ENCODE measurements at places on chromosomes 3 and 15.
A peak's percentile ranks its signal among the peaks of the same experiment; 100 is the strongest.

DNA sequence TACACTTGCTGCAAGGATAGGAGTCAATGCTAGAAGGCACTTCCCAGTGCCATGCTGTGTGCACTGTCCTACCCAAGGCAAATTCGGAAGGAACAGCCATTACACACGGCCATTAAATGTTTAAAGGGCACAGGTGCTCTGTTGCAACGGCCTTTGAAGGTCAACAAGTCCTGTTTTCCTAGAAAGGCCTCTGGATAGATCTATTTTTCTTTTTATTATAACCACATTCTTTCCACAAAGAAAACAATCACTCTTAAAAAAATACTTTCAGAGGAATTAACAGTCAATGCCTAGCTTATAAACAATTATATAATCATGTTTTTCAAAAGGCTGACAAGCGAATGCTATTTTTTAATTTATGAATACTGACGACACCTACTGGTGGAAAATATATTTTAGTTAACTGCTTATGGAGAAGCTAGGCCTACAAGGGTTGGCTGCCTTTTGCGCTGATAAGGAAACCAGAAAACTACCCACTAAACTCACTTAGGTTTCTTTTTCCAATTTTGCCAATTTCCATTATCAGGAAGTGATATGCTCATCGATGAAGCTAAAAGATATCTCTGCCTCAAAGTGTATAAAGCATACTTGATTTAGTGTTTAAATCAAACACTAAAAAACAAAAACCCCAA lies 2.4 kb downstream of the ARHGEF3 start:
- no peak for DNase-seq

- no peak for DNase-seq
Observed at GRCh38 chr3:188037195-188037718, 116.7 kb upstream of the LPP start.

- DNase-seq: no peak
Observed at GRCh38 chr3:3586843-3587646, 212.2 kb upstream of the LRRN1 start.

DNA sequence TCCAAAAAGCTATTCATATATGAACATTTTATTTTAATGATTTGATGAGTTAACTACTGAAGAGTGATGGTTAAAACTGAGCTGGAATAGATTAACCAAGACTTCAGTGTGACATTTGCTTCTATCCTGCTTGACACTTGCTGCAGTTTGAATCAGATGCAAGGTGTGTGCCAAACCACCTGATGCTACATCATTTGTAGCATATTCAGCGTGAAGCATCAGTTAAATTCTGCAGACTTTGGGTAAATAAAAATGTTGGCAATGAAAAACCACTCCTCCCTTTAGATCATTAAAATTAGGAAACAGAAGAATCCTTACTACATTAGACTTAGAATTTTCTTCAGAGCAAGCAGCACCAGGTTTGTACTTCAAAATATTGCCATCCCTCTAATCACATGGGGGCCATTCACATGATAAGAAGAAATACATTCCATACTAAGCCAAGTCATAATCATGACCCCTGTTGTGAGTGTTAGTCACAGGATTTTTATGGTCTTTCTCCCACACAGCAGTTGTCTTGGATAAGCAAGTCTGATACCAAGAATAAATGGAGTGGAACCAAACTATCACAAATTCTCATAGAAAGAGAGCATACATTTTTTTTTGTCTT lies 160.7 kb upstream of the TNIK start:
- no peak for DNase-seq

GRCh38 chr15:98548139-98548971 lies 100.0 kb upstream of the IGF1R start:
- peak; percentile 40 for DNase-seq

GRCh38 chr3:8301977-8302735 lies 199.5 kb upstream of the LMCD1 start:
- DNase-seq: no peak

GRCh38 chr15:45640616-45641015 lies 5.8 kb downstream of the SQOR start:
- DNase-seq: no peak

DNA sequence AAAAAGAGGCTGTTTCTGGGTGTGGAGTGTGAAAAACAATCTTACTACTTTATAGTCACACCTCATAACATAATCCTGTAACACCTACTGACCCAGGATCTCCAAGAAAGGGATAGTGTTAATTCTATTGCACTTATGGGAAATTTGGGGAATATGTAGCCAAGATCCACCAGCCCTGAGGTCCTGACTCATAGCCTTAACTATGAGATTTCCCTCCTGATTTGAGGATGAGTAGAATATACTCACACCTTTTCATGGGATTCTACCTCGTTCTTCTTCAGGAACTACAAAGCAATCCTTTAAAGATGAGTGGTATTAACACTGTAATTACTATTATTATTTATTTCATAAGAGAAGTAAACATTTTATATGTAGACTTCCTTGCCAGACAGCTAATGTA lies 315.2 kb downstream of the MECOM start:
- DNase-seq: no peak

GRCh38 chr15:39542385-39543065 lies 38.4 kb upstream of the THBS1 start:
- DNase-seq: no peak

DNA sequence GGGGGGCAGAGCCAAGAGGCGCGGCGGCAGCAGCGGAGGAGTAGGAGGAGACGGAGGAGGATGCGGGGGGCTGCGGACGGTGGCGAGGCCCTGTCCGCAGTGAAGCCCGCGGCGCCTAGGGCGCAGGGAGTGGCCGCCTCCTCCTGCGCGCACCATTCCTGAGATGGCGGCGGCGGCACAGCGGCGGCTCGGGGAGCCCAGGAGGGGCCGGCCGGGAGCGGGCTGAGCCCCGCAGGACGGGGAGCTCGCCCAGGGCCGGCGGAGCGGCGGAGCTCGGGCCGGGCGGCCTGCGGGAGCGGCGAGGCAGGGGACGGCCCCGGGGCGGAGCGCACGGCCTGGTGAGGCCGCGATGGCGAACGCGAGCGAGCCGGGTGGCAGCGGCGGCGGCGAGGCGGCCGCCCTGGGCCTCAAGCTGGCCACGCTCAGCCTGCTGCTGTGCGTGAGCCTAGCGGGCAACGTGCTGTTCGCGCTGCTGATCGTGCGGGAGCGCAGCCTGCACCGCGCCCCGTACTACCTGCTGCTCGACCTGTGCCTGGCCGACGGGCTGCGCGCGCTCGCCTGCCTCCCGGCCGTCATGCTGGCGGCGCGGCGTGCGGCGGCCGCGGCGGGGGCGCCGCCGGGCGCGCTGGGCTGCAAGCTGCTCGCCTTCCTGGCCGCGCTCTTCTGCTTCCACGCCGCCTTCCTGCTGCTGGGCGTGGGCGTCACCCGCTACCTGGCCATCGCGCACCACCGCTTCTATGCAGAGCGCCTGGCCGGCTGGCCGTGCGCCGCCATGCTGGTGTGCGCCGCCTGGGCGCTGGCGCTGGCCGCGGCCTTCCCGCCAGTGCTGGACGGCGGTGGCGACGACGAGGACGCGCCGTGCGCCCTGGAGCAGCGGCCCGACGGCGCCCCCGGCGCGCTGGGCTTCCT lies at the start of gene GPR27:
TSS of gene GPR27 (plus strand) at position 155 of the 909 bp plus-strand sequence. CDS start at position 350, 195 bp downstream.
- no peak for DNase-seq

DNA sequence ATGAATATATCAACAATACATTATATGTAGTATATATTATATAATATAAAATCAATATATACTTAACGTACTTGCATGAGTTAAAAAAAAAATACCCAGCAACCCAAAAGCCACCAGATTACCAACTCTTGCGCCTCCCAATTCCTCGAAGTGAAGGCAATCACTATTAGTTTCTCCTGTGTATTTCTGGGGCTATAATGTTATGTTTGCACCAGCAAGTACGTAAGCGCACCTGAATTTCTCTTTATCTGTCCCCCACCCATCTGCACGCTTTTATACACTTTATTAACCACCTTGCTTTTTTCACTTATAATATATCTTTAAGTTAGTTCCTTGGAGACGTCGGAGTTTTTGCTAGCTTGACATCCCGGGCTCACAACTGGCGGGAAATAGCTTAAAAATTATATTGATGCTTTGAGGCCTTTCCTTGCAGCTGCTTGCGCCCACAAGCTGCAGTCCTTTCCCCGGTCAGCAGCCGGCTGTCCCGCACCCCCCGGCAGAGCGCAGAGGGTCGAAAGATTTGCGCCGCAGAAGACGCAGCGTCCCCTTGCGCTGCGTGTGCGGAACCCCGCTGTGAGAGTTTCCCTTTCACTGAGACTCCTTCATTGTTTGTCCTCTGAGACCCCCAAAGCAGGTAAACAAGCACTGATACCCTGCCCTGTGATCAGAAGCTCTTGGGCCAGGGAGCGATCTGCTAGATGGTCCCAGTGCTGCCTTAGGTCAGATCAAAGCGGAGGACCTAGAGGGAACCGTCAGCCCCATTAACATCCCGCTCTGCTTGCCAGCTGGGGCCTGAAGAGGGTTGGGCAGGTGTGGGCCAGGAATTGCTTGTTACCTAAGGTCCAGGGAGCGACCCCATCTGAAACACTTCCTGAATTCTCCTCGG lies 8.9 kb upstream of the EOMES start:
- no peak for DNase-seq

DNA sequence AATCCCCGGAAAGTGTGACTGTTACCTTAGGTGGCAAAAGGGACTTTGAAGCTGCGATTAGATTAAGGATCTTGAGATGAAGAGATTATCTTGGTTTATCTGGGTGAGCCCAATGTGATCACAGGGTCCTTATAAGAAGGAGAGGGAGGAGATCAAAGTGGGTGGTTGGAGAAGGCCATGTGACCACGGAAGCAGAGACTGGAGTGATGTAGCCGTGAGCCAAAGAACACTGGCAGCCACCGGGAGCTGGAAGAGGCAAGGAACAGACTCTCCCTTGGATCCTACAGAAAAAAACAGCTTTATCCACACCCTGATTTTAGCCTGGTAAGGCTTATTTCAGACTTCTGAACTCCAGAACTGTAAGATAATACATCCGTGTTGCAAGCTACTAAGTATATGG lies 29.9 kb downstream of the CRABP1 start:
- DNase-seq: no peak

DNA sequence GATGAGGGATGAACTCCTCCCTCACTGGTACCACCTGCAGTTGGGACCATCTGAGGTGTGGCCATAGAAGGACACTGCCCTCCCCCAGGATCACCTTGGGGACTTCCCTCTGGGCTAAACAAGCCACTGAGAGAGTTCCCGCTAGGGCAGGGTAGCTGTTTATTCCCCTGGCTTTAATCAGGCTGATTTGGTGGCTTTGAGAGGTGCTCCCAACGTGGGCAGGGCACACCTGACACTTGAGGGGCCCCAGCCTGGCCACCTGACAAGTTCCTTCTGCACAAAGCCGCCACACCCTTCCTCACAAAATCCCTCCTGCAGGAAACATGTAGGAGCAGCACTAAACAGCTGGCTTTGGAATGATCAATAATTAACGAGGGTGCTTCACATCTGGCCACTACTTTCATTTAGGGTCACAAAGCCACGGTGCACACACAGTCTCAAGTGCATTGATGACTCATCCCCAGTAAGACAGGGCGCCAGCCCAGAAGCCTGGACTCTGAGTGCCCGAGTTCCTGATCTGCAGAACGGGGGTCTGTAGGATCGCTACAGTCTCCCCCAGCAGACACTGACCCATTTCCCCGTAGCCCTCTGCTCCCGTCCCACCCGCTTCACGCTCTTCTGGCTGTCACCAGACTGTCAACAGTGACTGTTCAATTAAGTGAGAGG lies 75.1 kb downstream of the ATP10A start:
- no peak for DNase-seq

DNA sequence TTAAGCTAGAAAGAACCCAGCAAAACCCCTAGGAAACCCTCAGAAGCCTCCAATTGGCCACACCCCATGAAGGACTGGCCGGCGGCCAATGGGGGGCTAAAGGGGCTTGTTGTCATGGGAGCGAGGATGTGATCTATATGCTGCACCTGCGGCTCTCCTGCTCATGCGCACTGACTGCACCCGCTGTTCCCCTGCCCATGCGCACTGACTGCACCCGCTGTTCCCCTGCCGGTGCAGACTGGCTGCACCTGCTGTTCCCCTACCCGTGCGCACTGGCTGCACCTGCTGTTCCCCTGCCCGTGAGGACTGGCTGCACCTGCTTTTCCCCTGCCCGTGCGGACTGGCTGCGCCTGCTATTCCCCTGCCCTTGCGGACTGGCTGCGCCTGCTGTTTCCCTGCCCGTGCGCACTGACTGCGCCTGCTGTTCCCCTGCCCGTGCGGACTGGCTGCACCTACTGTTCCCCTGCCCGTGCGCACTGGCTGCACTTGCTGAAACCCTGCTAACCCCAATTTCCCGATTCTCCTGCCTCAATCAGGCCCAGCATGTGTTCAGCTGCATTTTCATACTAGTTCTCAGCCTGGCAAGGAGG lies 16.8 kb upstream of the MCCC1 start:
- DNase-seq: peak; percentile 7

DNA sequence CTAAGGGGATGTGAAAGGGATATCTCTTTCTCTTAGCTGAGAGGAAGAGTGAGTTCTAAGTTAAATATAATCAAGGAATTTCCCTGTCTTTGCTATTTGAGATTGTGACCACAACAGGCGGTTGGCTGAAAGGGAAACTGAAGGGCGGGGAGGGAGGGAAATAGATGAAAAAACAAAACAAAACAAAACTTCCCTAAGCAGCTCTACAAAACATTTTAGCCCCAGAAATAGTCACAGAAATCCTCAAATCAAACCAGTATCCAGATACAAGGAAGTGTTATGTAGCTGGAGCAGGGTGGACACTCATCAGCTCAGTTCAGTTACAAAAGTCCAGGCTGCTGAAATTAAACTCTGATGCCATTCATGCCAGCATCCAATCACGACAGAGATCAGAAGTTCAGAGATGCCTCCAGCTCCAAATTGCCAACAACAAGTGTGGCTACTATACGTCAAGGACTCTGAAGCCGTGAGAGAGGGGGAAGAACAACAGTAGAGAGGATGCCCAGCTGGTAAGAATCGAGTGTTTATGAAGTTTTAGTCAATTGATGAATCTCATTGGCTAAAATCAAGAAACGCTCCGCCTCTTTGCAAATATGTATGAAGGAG lies 319 bp upstream of the TP63 start:
- no peak for DNase-seq

- DNase-seq: no peak
Observed at GRCh38 chr3:12828751-12829150, 12.6 kb downstream of the RPL32 start.

GRCh38 chr3:109888026-109888425 lies 550.7 kb upstream of the DPPA4 start:
- DNase-seq: no peak

- no peak for DNase-seq
Observed at GRCh38 chr15:25563596-25563995, 124.8 kb upstream of the UBE3A start.

DNA sequence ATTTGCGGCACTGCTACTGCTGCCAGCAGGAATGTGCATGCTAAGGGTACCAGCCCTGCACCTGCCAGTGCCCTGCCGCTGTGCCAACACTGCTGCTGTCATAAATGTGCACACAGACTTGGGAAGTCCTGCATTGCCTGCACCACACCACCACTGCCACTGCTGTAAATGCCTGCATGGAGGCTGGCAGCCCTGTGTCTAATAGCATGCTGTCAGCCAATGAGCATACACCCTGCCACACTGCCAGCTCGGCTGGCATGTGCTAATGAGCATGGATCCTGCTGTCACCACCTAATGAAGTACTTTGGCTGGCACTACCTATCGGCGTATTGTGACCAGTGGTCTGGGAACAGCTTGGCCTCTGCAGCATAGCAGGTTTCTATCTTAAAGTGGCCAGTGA lies 981.8 kb upstream of the GBE1 start:
- DNase-seq: no peak

- DNase-seq: no peak
Observed at GRCh38 chr15:60585743-60586708, 107.1 kb upstream of the ICE2 start.
